Activated naive CD4-positive, alpha-beta T cell treated with anti-CD3 and anti-CD28 coated beads, Interleukin-2, amount 10 ng/mL, durations not matched to agents 5 hours and 36 hours (primary cell): ENCODE measurements at places on chromosomes 11 and 22. TPM values are rescaled to one million over a fixed set of nuclear protein-coding genes. Genes with fewer than 3 reads are reported as not detected.

The CDC42EP2 gene
- not detected for total RNA-seq

The SYT9 gene
- not detected for total RNA-seq

The BTG4 gene
- not detected for total RNA-seq

The KDM4D gene
- total RNA-seq: 0.45 TPM

The DHCR7 gene
- total RNA-seq: 68.4 TPM

The LYVE1 gene
- total RNA-seq: not detected

The KRTAP5-2 gene
- not detected for total RNA-seq

The CFAP300 gene
- total RNA-seq: not detected

The FTH1 gene
- 887 TPM for total RNA-seq

The PISD gene
- 19.0 TPM for total RNA-seq

The RAB36 gene
- total RNA-seq: 0.22 TPM

The ANKRD13D gene
- total RNA-seq: 164 TPM

The KDM4E gene
- not detected for total RNA-seq

The ROM1 gene
- 1.1 TPM for total RNA-seq

The ZNF215 gene
- total RNA-seq: 0.91 TPM

The TTC36 gene
- total RNA-seq: 0.83 TPM

The GNB1L gene
- total RNA-seq: 7.1 TPM

The TMPRSS4 gene
- total RNA-seq: not detected

The TP53AIP1 gene
- total RNA-seq: not detected

The C11orf86 gene
- total RNA-seq: not detected

The IFITM10 gene
- 0.68 TPM for total RNA-seq

The BCO2 gene
- 1.6 TPM for total RNA-seq

The KCNK4 gene
- not detected for total RNA-seq

The MUC5AC gene
- not detected for total RNA-seq

The C11orf91 gene
- total RNA-seq: not detected

The PHLDA2 gene
- 1.5 TPM for total RNA-seq

The MUC2 gene
- not detected for total RNA-seq

The C11orf52 gene
- not detected for total RNA-seq

The ST3GAL4 gene
- total RNA-seq: 5.7 TPM

The PNPLA5 gene
- total RNA-seq: not detected

The C1QTNF5 gene
- not detected for total RNA-seq

The CARNS1 gene
- total RNA-seq: 1.1 TPM

The EXT2 gene
- total RNA-seq: 24.6 TPM

The E2F8 gene
- total RNA-seq: 35.5 TPM

The DRD2 gene
- not detected for total RNA-seq

The SAA4 gene
- not detected for total RNA-seq
